Lower lobe of right lung (tissue), 2 donors: ENCODE measurements at places on chromosomes 3 and 15. TPM values are rescaled to one million over a fixed set of nuclear protein-coding genes. Genes with fewer than 3 reads are reported as not detected.

Gene KLHL6
- 36.7 TPM for total RNA-seq

Gene SPESP1
- total RNA-seq = 2.0 TPM

Gene SLC6A1
- 1.8 TPM for total RNA-seq

Gene GOLGB1
- 55.4 TPM for total RNA-seq

- DNase-seq = no peak
Measured at GRCh38 chr3:16349986-16350596, 85.1 kb downstream of the OXNAD1 start.

GRCh38 chr3:81308306-81308705 lies 453.1 kb downstream of the GBE1 start:
- no peak for DNase-seq
